Hippocampal formation (tissue), 2 donors: ENCODE measurements at places on chromosomes 11 and 22.

- no peak for DNase-seq
These were observed 91.0 kb downstream of the SERGEF start for GRCh38 chr11:17921659-17922415.

DNA sequence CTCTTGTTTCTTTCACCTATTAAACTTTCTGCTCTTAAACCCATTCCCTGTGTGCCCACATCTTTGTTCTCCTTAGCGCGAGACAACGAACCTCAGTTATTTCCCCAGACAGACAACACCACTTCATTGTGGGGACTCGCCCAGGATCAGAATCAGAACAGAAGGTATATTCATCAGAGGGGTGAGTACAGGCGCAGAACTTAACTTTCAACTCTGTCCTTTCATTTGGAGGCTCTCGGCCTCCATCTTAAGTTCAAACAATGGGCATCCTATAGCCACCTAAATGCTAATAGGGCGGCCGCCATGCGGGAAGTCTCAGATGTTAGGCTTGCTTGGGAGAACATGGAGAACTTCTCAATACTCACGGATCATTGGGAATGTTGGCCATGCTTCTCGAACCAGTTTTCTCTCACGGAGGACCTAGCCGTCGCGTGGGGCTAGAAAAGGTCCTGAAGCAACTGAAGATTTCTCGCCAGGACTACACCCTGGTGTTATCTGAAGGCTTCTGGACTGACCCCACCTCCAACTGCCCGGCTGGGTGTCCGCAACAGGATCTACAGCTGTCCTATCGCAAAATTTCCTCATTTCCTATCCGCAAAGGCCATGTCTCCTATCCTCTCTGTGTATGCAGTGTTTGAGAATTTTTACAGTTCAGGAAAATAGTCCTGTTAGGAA is 13.4 kb upstream of the HYLS1 start:
- no peak for DNase-seq

DNA sequence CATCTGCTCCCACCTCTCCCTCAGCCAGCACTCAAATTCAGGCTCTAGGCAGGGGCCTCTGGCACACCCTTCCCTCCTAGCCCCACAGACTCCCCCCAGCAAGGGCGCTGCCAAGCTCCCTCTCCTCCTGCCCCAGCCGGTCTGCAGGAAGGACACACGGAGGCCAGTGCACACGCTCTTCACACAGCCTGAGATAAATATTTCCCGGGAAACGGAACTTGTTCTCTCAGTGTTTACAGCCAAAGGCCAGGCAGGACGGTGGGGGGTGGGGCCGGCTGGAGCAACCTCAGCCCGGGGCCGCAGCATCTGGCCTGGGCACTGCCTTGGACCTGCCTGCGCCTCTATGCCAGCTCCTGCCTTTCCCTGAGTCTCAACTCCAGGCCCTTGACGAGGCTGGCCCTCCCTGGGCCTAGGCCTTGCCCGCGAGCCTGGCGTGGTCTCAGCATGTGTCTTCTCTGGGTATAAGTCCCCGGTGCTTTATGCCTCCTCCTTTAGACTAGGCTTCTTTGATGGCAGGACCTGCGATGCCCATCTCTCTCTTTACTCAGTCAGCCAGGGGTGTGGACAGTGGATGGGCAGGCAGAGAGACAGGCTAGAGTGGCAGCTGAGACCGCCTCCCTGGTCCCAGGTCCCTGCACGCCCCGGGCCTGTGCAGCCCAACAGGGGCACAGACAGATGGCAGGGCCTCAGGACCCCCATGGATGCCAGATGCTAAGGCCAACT is 48.4 kb downstream of the PDE2A start:
- DNase-seq = no peak

DNA sequence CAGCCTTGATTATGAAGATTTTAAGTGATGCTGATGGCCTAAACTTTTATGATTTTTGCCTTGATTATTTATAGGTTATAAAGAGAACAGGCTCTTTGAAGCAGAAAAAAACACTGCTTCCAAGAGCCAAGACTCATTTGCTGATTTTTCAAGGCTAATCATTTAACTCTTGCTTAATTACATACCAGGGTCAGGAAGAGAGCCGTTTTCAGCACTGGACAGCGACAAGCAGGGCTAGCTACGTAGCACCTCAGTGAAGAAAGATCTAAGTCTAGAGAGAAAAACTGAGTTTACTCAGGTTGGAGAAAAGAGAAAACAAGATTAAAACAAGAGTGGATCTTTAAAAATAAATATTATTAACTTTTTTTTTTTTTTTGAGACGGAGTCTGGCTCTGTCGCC is 615.4 kb upstream of the B3GAT1 start:
- DNase-seq = no peak

DNA sequence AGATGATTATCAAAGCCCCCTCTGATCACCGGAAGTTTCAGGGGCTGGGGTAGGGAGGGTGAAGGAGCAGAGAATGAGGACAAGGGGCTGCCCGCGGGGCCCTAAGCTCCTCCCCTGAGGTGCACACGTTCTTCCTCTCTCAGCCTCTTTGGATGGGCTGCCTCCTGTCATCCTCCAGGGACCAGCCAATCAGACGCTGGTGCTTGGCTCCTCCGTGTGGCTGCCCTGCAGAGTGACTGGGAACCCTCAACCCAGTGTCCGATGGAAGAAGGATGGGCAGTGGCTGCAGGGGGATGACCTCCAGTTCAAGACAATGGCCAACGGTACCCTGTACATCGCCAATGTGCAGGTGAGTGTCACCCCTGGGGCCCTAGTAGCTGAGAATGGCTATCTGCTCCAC is 7.5 kb downstream of the ROBO3 start:
- DNase-seq = no peak

DNA sequence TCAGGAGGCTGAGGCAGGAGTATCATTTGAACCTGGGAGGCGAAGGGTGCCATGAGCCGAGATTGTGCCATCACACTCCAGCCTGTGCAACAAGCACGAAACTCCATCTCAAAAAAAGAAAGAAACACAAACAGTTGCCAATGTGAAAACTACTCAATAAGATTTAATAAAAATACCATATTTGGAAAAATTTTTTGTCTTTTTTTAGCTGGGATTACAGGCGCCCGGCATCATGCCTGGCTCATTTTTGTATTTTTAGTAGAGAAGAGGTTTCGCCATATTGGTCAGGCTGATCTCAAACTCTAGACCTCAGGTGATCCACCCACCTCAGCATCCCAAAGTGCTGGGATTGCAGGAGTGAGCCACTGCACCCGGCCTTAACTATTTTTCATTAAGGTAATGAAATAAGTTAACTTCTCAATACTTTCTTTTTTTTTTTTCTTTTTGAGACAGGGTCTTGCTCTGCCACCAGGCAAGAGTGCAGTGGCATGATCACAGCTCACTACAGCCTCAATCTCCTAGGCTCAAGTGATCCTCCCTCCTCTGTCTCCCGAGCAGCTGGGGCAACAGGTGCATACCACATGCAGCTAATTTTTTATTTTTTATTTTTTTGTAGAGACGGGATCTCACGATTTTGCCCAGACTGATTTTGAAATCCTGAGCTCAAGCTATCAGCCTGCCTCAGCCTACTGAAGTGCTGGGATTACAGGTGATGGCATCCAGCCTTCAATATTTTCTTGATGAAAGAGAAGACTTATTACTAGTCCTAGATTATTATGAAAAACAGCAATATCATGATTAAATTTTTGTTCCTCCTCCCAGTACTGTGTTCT is 4746.2 kb upstream of the OR11H1 start:
- DNase-seq = no peak

- DNase-seq = no peak
These were observed 40.7 kb upstream of the CLMP start for GRCh38 chr11:123235656-123236261.

GRCh38 chr22:30167734-30168133 is 78.8 kb downstream of the LIF start:
- no peak for DNase-seq

GRCh38 chr22:28141614-28142013 is 222.6 kb upstream of the PITPNB start:
- DNase-seq = no peak

- no peak for DNase-seq
These were observed 29.0 kb upstream of the FBLN1 start for GRCh38 chr22:45473626-45474237.

GRCh38 chr11:34280945-34281872 is 76.6 kb downstream of the ABTB2 start:
- DNase-seq = no peak

DNA sequence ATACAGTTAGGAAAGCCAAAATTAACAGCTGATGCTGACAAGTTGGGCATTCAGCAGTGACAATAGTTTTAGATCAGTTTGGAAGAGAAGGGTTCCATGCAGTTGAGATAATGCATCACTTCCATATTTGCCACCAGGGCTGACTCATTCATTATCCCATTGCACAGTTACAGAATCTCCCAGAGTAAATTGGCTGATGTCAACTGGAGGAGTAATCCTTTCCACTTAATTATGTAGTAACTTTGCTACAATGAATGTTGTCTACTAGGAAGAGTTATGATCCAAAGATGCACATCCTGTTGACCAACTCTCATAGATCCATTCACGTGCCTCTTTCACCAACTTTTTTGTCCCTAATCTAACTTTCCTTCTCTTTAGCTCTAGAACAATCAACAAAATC is 123.3 kb upstream of the LUZP2 start:
- DNase-seq = no peak

- no peak for DNase-seq
These were observed 9.7 kb upstream of the SOX10 start for GRCh38 chr22:37994049-37994448.

- DNase-seq = no peak
These were observed 16.9 kb upstream of the PEX26 start for GRCh38 chr22:18060646-18061620.

DNA sequence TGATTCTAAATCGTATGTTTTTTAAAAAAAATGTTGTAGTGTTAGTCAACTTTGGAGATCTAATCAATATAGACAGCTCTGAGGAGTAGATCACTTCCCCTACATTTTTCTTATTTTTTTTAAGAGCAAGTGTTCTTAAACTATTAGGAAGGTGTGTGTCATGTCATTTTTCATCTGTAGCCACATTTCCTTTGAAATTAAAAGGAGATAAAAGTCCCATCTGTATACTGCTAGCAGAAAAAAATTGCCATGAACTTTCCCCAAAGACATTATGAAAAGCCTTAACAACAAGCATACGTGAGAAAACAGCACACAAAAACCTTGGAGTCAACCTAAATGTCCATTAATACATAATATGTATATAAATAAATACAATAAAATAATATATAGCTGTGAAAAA is 286.6 kb downstream of the ETS1 start:
- DNase-seq = no peak

GRCh38 chr11:109785198-109785597 is 308.0 kb upstream of the ZC3H12C start:
- DNase-seq = no peak

DNA sequence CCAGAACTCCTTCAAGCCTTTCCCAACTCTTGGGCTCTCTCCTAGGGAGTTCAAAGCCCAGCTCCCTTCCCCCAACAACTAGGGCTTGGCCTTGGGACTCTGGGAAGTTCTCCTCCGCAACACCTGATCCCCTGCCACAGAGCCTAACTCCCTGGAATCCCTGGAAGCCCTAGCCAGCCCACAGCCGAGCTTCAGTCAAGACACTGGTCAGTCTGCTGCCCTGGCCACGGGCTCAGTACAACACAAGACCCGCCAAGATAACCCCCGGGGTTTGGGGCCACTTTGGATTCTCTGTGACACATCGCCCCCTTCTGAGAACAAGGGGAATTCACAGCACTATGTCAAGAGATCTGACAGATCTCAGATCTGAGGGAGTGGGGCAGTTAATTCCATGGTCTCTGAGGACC is 58.3 kb downstream of the SLC22A12 start:
- DNase-seq = no peak

GRCh38 chr11:121661880-121662486 is 209.2 kb upstream of the SORL1-AS1 start:
- DNase-seq = no peak

- no peak for DNase-seq
These were observed 9.1 kb upstream of the CCDC179 start for GRCh38 chr11:22869325-22869724.

DNA sequence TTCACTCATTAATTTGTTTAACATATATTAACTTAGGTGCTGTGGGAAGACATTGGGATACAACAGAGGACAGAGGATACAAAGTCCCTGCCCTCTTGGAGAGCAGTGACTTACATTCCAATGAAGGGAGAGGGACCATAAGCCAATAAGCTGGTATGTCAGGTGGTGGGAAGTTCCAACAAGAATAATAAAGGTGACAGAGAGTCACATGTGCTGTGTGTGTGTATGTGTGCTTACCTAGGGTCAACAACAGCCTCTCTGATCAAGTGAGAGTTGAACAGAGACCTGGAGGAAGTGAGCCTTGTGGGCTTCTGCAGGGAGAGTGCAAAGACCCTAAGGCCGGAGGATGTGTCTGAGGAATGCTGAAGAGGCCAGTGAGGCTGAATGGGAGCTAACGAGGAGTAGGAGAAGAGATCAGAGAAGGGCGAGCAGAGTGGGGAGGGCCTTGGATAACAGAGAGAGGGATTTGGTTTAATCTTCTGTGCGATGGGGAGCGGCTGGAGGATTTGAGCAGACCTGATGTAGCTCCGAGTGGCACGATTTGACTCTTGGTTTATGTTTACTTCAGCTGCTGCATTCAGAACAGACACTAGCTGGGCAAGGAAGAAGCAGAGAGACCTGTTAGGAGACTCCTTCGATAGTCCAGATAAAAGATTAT is 35.3 kb downstream of the MAP6 start:
- DNase-seq = no peak

GRCh38 chr22:39171623-39172264 is 19.3 kb upstream of the CBX7 start:
- DNase-seq = no peak

DNA sequence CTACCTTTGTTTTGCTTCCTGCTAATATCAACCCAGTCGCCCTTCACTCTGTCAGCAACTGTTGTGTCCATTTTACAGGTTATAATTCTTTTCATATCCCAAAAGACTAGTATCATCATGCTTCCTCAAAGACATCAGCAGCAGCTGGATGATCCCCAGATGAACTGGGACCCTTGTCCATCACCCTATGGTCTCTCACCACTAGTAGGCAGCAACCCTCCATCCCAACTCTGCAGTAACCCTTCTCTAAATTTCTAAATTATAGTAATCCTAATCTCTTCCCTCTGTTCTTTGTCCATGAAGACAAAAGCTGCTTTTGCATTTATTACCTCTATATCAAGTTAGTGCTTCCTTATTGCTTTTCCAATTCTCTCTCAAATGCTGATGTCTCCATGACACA is 1025.8 kb downstream of the FAM181B start:
- DNase-seq = no peak
